Tongue (tissue), 3 donors: ENCODE measurements at places on chromosomes 3 and 15. TPM values are rescaled to one million over a fixed set of nuclear protein-coding genes. Genes with fewer than 3 reads are reported as not detected.

TRIM59 gene
- total RNA-seq: 24.3 TPM

SLCO2A1 gene
- total RNA-seq: 1.5 TPM

BHLHE40 gene
- 77.1 TPM for total RNA-seq

IGDCC3 gene
- total RNA-seq: 1.7 TPM

OR5H2 gene
- not detected for total RNA-seq

GMPPB gene
- 22.8 TPM for total RNA-seq

DNA sequence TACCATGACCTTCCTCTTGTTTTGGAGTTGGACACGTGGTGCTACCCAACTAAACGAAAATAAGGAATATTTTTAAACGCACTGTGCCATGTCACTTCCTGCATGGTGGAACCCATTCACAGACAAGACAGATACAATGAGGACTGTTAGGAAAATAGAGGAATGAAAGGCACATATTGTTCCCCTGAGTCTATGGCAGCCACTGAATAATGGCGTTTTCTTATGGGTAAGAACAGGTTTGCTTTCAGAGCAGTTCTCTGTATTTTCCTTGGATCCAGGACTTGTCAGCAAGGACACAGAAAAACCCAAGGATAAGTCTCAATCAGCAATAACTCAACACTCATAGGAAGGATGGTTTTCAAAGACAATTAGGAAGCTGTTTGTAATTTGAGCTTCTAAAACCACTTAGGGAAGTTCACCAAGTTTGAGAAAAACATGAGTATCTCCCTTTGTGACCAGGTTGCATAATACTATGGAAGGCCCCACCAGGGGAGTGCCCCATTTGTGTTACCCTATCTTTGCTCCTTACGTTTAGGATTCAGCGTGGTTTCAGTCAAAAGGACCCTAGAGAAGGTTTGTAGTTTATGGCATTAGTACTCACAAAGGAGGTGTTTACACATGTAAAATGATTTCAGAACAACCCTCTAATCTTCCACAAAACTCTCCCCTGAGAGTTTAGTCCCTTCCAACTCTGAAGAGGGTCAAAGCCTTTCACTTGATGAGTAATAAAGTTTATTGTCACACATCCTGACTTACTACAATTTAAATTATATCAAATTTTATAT lies 487.2 kb upstream of the ATP11B start:
- no peak for DNase-seq

DNA sequence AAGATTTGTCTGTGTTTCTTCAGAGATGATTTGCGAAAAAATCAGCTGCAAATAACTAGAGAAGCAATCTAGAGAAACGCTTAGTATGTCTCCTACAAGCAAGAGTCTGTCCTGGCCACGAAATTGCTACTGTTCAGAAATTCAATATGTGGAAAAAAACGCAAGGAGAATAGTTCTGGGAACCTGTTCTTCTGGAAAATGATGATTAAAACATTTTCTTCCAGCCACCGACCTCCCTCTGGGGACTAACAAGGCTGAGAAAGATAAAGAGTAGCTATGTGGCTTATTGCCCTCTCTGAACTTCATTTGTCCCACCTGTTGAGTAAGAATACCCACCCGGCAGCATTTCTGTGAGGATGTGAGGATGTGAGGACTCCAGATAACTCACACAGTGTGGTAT lies 31.6 kb downstream of the SNTN start:
- DNase-seq: no peak

DNA sequence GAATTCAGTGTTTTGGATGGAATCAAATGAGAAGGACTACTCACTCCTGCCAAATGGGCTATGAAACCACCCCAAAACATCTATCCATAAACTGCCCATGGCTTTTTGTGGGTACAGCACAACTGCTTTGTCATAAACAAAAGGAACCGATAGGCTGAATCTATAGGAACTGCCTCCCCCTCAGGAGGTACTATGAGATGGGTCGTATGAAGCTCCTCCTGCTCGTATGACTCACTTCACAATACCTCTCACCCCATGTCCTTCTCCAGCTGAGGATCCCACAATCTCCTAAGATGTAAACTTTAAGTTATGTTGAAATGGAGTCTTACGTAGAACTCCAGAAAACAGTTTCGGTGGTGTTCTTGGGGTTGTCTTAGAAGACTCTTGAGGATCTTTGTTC lies 129.9 kb upstream of the SAMMSON start:
- DNase-seq: no peak

DNA sequence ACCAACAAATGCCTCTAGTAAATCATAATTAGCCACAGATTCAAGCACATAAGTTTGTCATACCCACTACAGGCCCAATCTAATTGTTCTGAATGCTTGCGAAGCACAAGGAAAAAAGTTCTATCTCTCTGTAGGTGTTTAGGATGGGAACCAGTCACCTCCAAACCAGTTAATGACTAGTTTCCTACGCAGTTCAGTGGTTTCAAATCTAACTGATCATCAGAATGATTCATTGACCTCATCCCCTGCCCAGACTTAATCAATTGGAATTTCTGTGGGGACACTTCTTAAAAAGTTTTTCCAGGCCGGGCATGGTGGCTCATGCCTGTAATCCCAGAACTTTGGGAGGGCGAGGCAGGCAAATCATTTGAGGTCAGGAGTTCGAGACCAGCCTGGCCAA lies 24.3 kb upstream of the MASP1 start:
- no peak for DNase-seq

DNA sequence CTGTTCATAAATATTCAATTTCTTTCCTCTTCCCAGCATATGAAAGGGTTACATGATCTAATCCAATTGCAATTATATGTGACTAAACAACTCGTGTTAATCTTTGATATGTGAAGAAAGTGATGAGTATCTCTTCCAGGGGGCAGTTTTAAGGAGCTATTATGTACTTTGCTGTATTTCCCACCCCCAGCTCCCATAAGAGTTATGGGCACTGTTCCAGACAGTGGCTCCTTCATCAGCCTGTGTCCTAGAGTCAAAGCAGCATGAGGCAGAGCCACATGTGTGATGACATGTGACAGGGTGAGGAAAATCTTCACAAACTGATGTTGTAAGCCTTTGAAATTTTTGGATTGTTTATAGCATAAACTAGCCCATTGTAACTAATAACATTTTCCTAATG lies 315.4 kb downstream of the DIPK2A start:
- no peak for DNase-seq

DNA sequence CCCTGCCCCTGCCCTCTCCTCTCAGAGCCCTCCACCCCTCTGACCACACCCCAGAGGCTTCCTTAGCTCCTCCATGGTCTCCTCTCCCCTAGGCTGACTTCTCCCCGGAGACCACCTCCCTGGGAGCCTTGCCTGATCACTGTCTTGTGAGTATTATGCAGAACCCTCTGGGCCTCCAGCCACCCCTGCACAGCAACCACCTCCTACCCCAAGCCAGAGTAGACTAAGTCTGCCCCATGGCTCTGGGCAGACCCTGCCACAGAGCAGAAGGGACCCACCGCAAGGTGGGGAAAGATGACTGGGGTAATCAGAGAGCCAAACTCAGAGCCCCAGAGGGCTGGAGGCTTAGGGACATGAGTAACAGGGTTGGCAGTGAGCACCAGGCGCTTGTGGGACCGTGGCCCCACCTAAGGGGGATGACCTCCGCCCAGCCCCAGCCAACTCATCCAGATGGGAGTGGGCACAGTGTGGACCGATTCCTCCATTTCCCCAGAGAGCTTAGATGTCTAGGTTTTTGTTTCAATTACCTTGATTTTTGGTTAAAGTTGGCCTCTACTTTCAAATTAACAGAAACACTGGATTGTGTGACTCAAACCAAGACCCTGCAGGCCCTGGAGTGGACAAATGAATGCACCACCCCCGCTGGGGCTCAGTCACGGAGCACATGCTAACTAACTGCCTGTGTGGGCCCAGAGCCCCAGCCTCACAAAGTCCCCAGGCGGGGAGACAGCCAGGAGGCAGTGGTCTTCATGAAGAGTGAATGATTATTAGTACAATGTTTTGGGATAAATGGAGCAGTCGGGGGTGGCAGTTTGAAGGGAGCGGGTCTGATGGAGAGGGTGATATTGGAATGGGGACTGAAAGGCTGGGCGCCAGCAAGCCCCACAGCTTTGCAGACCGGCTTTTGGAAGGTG lies 119.4 kb upstream of the PRR20G start:
- no peak for DNase-seq

- DNase-seq: no peak
Measured at GRCh38 chr15:58331560-58331912, 100.3 kb upstream of the LIPC start.

- no peak for DNase-seq
Measured at GRCh38 chr15:62961134-62961533, 81.4 kb upstream of the TPM1 start.

DNA sequence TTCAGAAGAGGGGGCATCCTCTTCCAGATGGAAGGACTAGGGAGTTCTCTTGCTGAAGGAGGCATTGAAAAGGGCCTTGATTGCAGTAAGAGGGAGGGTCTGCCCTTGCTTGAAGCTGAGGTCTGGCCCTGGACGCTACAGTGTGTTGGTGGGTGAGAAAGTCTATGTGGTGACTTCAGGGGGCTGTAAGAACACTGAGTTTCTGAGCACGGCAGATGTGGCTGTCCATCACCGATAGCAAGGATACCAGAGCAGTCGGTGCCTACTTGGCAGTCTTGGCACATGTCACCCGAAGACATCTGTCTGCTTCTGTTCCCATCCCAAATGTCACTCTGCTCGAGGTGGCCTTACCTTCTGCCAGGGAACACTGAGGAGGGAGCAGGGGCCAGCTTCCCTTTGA lies 631.1 kb upstream of the CFAP20DC start:
- DNase-seq: peak; percentile 89

- DNase-seq: no peak
Measured at GRCh38 chr3:169342652-169343505, 320.6 kb downstream of the MECOM start.
